ENCODE measurements at places on chromosomes 16 and 17.

DNA sequence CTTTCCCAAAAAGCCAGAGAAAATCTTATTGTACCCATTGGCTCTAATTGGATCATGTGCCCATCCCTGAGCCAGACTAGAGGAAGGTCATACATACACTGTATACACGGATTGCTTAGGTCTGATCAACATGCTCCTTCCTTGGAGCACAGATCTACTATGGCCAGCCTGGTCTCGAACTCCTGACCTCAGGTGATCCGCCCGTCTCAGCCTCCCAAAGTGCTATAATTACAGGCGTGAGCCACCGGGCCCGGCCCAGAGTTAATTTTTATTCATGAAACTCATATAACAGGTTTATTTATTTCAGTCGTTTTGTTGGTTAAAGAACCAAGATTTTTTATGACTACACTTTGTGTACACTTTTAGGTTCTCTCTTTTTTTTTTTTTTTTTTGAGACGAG, 1.2 kb upstream of the TAOK1 start:
- no peak for DNase-seq

DNA sequence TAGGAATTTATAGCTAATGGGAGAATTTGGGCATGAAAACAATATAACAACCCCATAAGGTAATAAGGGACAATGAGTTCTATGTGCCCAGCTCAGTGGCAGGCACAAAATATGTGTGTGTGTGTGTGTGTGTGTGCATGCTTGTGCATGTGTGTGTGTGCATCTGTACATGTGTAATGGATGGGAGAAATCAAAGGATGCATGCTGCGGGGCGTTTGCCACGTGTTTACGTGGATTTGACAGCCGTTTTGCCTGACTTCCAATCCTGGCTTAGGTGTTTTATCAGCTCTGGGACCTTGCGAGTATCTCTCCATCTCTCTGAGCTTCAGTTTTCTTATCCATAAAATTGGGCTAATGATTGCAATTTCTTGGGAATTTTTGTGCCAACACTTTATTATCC, 108.4 kb downstream of the IRX5 start:
- DNase-seq, result no peak

DNA sequence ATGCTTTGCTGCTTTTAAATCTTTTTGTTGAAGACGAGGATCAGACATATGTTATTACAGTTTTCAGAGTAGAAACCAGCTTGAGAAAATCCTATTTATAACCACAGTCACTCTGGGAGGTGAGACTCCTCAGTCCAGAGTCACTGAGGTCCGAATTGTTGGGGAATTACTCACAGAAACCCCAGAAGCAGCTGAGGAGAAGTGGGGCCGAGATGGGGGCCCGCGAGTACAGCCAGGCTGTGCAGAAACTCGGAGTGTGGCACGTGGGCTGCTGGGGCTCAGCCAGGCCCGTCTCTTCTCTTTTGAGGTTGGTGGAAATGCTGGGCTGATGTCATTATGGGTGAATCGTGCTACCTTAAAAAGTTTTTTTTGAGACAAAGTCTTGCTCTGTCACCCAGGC, 14.4 kb upstream of the GNG13 start:
- no peak for DNase-seq

DNA sequence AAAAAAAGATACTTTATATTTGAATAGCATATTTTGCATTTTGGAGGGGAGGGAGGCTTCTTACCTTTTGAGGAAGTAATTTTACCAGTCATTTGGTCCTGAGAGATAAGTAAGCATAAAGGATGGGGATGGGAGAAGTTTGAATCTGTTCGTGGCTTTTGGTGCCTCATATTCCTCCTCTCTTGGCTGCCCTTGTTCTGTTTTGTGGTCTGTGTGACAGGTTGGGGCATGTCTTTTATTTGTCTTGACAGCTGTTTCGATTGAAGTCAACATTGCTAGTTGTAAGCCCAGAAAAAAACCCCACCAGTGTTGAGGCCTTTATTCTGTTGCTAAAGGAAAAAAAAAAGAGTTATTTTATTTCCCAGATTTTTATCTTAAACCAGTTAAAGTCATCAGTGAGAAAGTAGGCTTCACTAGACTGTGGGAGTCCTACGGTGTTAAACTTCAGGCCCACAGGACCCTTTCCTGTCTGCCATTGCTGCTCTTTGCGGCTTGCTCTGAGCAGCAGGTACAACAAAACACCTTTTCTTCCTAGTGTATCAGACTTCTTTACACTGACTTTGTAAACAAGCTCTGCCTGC, 11.4 kb downstream of the SLC7A6 start:
- DNase-seq, result no peak

DNA sequence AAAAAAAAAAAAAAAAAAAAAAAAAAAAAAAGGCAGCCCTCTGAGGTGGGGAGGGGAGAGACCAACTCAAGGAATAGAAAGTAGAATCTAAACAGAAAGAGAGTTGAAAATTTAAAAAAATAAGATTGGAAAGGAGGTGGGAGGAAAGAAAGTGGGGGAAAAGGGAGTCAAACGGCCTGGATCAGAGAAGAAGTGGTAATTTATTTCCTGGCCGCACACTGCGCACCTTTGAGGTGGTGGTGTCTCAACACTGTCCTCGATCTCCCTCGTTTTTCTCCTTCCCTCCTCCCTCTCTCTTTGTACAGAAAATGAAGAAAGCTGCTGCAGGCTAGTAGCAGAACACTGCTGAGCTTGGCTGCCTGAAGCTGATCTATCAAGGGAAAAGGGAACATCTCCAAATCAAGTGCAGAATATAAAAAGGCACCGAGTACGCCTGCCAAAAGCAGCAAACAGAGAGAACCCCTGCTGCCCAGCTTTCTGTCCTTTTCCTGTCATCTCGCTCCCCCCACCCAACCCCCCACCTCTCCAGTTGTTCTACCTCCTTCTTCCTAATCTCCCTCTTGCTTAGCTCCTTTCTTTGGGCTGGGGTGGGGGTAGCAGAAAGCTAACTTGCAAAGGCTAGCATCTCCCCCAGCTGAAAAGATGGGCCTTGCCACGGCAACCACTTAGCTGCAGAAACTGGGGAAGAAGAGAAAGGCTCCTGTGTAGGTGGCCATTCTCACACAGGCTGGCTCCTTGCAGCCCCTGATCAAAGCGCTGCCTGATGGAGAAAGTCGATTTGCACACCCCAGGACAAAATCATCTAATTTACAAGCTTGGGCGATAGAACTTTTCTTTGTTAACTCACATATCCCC, 22.5 kb downstream of the AXIN2 start:
- no peak for DNase-seq

DNA sequence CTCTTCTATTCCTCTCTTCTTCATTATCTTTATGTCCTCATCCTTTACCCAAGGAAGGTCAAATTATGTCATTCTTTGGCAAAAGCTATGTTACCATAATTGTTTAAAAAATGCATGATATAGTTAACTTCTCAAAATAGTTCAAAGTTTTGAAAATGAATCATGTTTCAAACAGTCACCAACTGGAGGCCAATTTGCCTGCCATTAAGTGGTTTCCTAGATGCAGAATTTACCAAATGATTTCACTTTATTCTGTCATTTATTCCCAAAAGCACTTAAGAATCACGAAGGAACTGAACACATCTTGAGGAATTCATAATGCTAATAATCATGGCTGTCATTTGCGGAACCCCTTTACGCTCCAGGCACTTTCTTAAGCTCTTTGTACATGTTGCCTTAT, 190.9 kb upstream of the CDH11 start:
- no peak for DNase-seq

DNA sequence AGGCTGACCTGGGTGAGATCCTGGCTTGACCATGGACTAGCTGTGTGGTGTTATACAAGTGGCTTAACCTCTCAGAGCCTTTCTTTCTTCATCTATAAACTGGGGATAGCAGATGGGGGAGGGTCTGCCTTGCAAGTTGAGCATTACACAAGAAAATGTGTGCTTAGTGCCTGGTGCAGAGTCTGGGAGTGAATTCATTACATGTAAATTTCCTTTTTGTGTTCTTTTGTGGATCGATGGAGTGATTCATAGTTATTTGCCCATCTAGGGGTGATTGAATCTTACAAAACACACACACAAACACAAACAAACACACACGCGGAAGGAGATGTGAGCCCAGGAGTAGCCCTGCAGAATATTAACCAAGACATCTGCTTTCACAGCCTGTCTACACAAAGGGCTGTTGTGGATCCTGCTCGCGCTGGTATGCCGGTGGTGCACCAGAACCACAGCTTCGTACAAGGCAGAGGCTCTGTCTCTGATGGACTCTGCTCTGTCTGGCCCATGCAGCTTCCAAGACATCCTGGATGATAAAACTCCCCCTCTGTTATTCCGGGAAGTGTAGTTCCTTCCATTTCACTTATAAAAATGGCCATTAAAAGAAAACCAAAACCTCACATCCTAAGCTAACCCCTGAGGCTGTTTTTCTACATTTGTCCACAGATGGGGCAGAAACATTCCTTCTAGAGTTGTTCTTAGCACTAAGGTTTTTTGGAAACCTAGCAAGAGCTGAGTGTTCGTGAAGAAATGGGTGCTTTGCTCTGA, 86.1 kb downstream of the UTP18 start:
- DNase-seq, result no peak

DNA sequence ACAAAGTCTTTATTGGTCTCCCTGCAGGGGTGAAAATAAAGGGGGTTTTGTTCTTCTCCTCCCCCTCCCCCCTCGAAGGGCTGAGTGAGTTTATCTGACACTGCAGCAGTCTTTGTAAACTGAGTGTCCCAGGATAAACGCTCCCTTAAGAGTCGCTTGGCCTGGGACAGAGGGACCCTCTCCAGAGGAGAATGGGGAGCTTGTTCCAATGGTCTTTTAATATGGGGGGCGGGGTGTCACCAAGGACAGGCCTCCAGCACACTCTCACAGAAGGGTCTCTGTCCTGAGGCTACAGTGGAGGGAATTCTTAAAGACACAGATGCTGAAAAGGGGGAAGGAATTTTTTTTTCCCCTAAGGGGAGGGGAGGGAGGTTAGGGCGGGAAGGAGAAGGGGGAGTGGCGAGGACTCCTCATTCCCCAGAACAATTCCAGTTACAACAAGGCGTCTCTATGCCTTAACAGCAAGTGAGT, 455.5 kb downstream of the SOX9 start:
- DNase-seq, result no peak

GRCh38 chr16:64206862-64207261, 915.0 kb downstream of the CDH11 start:
- no peak for DNase-seq
